ENCODE measurements at places on chromosomes 2 and 18.

DNA sequence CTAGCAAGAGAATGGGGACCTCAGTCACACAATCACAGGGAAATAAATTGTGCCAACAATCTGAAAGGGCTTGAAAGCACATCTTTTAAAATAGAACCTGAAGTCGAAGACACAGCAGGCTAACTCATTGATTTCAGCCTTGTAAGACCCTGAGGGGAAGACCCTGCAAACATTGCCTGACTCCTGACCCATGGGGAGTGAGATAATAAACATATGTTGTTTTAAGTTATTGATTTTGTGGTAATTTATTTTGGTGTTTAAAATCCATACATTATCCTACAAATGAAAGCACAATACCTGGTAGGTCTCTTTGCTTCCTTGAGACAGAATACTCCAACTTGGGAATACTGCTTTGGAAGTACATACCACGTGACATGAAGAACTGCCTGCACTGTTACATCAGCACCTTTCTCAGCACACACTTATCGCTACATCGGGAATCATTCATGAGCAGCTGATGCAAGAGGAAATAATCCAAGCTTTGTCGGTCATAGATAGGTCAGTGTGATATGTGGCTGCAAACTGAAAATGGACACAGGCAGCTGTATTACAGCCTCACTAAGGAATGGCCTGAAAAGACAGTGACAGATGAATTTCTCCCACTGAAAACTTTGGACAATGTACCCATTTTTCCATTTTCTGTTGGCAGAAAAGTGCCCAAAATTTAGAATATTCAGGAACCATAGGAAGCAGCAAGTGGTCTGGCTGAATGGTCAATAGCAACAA lies 494.5 kb upstream of the MAP2 start:
- DNase-seq: peak; percentile 0

GRCh38 chr2:135851858-135852257 lies 14.9 kb upstream of the LCT start:
- DNase-seq: no peak

GRCh38 chr18:8301427-8302172 lies 307.6 kb upstream of the RAB12 start:
- DNase-seq: no peak

DNA sequence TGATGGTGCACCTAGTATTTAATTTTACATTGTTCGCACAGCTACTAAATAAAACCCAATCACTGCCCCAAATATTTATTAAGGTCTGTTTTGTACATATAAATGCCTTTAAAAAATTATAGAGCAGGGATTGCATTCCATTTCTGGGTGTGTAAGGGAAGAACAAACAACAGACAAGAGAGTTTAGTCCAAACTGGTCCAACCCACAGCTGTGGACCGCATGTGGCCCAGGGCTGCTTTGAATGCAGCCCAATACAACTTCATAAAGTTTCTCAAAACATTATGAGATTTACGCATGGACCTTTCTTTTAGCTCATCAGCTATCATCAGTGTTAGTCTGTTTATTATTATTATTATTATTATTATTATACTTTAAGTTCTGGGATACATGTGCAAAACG lies 114.8 kb upstream of the LRATD1 start:
- no peak for DNase-seq

GRCh38 chr2:223800908-223801307 lies 36.5 kb downstream of the AP1S3 start:
- DNase-seq: no peak

DNA sequence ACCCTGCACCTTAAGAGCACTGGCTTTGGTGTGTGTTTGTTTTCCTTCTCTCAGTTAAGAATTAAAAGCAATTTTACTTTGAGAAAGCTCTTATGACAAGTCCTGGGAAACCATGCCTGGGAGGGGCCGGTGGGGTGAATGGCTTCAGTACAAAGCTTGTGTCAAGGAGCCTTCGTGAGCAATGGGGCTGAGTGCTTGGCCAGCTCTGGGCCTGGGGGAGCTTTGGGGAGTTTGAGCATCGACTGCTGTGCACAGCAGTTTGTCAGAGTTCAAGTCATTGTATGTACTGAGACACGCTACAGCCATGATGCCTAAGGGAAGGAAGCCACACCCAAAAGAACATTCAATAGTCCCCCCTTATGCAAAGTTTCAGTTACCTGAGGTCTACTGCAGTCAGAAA lies 75.8 kb downstream of the ARHGEF4 start:
- DNase-seq: no peak

- no peak for DNase-seq
These were observed 123.4 kb upstream of the EPC2 start for GRCh38 chr2:148521181-148521580.

GRCh38 chr2:28465148-28465885 lies 30.5 kb upstream of the PLB1 start:
- DNase-seq: no peak

DNA sequence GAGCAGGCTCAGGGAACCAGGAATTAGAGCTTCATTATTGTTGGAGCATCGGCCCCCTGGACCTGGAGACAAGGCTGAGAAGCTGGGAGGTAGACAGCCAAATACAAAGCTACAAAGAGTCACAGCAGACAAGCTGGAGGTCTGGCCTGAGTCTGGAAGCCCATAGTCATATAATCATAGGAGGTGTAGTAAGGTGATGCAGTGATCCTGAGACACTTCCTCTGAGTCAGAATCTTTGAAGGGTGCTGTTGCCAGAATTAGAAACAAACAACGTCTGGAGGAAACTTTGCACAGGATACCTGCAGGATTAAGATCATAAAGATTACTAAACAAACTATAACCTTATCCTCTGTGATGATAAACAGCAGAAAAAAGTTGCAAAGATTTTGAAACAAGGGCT lies 213.8 kb downstream of the DSC3 start:
- peak; percentile 2 for DNase-seq

- no peak for DNase-seq
These were observed 161.2 kb upstream of the XIRP2 start for GRCh38 chr2:166727095-166727494.

- peak; percentile 13 for DNase-seq
These were observed 24.7 kb downstream of the NUP35 start for GRCh38 chr2:183148955-183149354.

- peak; percentile 86 for DNase-seq
These were observed 76.4 kb upstream of the MGAT5 start for GRCh38 chr2:134177351-134177931.

- DNase-seq: no peak
These were observed 158.8 kb upstream of the ARL4C start for GRCh38 chr2:234655706-234656105.

DNA sequence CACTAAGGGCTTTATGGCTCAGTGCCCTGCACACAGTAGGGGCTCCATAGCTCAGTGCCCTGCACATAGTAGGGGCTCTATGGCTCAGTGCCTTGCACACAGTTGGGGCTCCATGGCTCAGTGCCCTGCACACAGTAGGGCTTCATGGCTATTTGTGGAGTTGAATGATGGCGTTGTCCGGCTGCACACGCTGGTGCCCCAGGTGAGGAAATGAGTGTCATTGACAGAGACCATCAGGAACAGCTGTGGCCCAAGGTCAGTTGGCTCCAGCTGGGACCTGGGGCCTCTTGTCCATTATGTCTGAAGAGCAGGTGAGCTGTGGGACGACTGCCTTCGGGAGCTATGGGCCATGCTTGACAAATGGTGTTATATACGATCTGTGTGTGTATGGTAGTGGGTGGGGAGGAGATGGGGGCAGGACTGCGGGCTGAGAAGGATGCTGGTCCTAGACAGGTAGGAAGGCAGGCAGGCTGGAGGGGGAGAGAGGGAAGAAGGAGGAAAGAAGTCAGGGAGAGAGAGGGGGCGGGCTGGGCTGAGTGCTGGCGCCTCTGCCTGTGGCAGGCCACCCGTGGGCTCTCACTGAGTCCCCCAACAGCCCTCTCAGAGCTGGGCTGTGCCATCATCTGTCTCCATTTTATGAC lies 130.6 kb downstream of the CLIP4 start:
- no peak for DNase-seq

- peak; percentile 94 for DNase-seq
These were observed 129.7 kb downstream of the MAP4K4 start for GRCh38 chr2:101827246-101827645.

GRCh38 chr18:24246143-24246542 lies 107.3 kb downstream of the CABYR start:
- DNase-seq: no peak

- peak; percentile 32 for DNase-seq
These were observed 11.2 kb downstream of the RND3 start for GRCh38 chr2:150476286-150476685.
